Fibroblast of skin of right quadriceps (primary cell): ENCODE measurements at places on chromosomes 3 and 15.

GRCh38 chr3:100254168-100254777 lies 6.5 kb upstream of the TBC1D23 start:
- peak; percentile 77 for DNase-seq

- DNase-seq: peak; percentile 99
These were observed 37.7 kb downstream of the GPD1L start for GRCh38 chr3:32143849-32144757.

DNA sequence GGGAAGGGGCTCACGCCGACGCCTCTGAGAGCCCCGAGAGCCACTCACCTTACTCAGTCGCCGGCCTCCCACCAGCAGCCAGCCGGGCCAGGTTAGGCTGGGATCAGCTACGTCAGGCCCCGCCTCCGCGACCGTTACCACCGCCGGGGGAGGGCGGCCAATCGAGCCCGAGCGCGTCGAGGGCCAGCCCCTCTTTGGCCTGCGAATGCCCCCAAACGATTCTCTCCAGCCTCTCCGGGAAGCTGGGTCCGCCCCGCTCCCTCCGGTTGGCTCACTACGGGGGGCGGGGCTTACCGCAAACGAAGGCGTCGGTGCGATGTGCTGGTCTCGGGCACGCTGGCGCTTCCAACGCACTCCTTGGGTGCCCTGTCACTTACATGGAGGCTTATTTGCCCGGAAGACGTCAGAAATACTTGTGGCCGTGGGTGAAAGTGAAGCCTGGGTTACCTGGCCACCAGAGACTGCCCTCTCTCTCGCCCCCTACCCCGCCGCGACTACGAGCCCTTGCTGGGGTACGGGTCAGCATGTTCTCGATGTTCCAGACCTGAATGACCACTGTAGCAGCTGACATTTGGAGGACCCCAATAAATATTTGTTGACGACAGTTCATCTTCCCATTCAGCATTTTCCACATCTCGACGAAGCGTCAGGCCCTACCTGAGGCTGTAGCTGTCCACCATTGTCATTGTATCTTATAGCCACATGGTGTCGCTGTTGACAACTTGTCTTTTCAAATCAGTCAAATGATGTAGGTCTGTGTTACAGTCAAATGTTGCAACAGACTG lies at the start of gene CEP70:
CEP70 (minus strand) TSS at position 111 of the 785 bp plus-strand sequence. CDS start 21,333 bp downstream, outside the sequence.
- DNase-seq: peak; percentile 92

- DNase-seq: no peak
These were observed 12.8 kb downstream of the GABRG3 start for GRCh38 chr15:26983822-26984221.

DNA sequence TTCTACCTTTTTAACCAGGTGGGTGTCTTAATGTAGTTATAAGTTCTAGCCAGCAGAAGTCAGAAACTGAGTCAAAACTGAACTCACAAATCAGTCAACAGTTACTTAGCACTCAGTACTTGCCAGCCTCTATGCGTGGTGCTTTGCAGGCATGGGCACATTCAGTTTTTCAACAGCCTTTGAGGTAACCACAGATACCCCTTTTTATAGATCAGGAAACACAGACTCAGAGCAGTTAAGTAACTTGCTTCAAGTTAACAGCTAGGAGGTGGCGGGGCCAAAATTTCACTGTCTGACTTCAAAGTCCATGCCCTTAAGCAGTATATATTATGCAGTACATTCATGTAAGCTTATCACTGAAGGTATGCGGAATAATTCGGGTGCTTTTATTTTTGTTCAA lies 139.4 kb downstream of the FHIT start:
- DNase-seq: no peak

GRCh38 chr3:44659434-44659833 lies 10.9 kb downstream of the ZNF35 start:
- no peak for DNase-seq

GRCh38 chr3:487614-488013 lies 291.1 kb downstream of the CHL1 start:
- no peak for DNase-seq

DNA sequence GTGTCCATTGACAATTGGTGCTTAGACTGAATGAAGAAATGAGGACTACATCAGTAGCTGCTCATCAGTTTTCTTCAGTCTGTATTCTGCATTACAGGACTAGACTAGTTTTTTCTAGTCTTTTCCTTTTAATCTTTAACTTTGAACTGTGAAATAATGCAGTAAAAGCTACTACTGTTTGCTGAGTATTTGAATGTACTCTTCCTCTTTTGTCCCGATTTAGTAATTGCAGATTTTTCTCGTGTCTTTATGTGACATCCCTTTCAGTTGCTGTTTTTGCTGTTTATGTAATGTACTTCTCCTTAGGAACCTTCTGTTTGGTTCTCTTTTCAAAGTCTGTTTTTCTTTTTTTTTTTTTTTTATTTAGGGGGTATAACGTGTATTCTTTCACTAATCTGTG lies 17.4 kb downstream of the MFSD1 start:
- DNase-seq: no peak

GRCh38 chr3:176787506-176787905 lies 409.8 kb downstream of the TBL1XR1 start:
- DNase-seq: no peak

- DNase-seq: no peak
These were observed 8.3 kb downstream of the STARD5 start for GRCh38 chr15:81315452-81316175.
